ENCODE measurements at places on chromosomes 1 and 21.

GRCh38 chr1:183734543-183735036 is 70.3 kb upstream of the RGL1 start:
- peak; percentile 55 for DNase-seq

GRCh38 chr1:3149277-3149676 is 80.3 kb downstream of the PRDM16 start:
- no peak for DNase-seq

DNA sequence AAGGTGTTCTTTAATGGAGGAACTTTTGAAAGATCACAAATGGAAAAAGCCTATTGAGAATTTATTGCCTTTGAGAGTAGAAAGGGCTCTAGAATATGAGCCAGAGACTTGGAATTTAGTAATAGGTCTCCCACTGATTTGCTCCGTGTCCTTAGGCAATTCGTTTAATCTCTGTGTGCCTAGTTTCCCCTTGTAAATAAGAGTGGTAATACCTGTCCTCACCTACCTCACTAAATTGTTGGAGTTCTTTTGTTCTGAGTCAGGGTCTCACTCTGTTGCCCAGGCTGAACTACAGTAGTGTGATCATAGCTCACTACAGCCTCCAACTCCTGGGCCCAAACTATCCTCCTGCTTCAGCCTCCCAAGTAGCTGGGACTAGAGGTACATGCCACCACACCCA is 15.0 kb upstream of the TEKT2 start:
- peak; percentile 62 for DNase-seq

DNA sequence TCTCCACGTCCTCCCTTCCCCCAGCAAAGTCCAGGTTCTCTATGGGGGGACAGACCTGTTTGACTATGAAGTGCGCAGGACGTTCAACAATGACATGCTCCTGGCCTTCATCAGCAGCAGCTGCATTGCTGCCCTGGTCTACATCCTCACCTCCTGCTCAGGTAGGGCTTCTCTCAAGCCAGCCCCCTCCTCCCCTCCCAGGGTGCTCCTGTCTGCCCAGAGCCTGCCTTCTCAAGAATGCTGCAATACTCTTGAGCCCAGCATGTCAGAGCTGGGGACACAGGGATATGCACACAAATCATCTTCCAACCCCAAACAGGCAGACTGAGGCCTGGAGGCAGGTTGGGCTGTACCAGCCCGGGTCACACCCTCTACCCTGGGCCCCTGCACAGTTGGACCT is 35.4 kb downstream of the DISP3 start:
- DNase-seq, result no peak

GRCh38 chr1:234573711-234574299 is 36.2 kb downstream of the IRF2BP2 start:
- no peak for DNase-seq

GRCh38 chr1:178451529-178451928 is 45.2 kb downstream of the CLEC20A start:
- DNase-seq, result no peak

DNA sequence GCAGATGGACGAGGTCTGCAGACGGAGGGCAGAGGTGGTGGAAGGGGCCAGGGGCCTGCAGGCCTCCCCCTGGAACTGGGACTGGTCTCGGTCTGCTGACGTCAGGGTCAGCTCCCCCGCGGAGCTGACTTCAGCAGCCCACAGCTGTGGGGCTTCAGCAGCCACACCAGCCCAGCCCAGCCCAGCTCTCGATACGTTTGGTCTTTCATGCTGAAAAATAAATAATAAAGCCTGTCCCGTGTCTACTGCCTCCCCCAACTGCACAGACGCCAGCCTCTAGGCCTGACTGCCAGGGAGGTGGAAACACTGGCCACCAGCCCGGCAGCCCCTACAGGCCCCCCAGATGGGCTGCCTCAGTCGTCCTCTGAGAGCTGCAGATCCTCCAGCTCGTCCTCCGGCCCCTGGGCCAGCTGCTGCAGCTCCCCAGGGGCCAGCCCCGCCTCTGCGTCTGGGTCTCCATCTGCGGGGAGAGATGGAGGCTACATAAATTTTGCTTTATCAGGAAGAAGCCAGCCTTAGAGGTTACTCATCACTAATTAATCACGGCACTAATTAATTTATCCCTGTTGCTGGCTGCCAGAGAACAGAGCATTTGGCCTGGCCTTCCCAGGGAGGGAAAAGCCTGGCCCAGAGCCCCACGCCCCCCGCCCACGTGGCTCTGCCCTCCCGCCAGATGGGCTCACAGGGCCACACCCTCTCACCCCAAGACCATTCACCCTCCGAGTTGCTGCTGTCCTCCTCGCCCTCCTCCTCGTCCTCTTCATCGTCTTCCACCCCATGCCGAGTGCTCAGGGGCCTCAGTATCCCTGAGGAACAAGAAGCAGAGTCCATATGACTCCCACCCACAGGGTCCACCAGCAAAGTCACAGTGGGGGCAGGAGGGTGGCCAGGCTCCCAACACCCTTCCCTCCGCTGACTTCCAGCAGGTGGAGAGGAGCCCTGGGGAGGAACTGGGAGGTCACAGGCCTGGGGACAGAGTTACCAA is 14.4 kb downstream of the NOC2L start:
- no peak for DNase-seq

GRCh38 chr1:103218369-103218768 is 110.0 kb upstream of the COL11A1 start:
- DNase-seq, result no peak

DNA sequence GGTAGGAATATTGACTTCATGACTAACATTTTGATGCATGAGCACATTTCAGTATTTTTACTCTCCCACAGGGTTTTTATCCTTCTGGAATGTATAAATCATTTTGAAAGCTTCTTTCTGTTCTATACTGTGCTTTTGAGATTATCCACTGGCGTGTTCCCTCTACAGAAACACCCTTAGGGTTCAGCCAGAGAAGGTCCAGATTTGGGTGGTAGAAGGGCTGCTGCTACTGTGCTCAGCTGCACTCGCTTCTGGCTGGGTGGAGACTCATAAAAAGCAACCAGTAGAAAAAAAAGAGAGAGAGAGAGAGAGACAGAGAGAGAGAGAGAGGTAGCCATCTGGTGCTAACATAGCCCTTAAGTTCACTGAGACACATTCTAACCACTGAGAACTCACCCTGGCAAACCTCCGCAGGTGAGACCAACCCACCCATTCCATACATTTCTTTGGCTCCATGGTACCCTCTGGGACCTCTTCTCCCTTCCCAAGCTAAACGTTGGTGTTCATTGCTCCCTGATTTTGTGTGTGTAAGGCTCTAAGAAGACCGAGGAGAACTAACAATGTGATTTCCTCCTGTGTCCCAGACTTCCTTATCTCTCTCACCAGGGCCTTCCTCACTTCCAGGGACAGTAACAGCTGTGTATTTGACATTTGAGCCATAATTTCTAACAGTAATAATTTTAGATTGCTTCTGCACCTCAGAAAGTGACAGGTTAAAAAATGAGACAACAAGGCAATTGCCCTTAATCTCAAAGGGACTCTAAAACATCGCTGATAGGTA is 7.2 kb downstream of the APCS start:
- no peak for DNase-seq

- peak; percentile 80 for DNase-seq
These were observed 38.0 kb upstream of the COL18A1 start for GRCh38 chr21:45366931-45367401.

- DNase-seq, result no peak
These were observed 12.0 kb downstream of the PROX1 start for GRCh38 chr1:213999732-214000131.
